ENCODE measurements at places on chromosomes 1 and 21. TPM values are rescaled to one million over a fixed set of nuclear protein-coding genes. Genes with fewer than 3 reads are reported as not detected.
A peak's percentile ranks its signal among the peaks of the same experiment; 100 is the strongest.

POU3F1 gene
- total RNA-seq, result 0.09 TPM

CRYAA gene
- not detected for total RNA-seq

FNBP1L gene
- total RNA-seq, result 57.1 TPM

GRCh38 chr1:40057310-40058030 lies 16.9 kb downstream of the CAP1 start:
- DNase-seq, result no peak

- no peak for DNase-seq
These were observed 146 bp upstream of the ZNF362 start for GRCh38 chr1:33256221-33256470.

- no peak for DNase-seq
These were observed 77.7 kb downstream of the SLC16A1 start for GRCh38 chr1:112878321-112878720.

DNA sequence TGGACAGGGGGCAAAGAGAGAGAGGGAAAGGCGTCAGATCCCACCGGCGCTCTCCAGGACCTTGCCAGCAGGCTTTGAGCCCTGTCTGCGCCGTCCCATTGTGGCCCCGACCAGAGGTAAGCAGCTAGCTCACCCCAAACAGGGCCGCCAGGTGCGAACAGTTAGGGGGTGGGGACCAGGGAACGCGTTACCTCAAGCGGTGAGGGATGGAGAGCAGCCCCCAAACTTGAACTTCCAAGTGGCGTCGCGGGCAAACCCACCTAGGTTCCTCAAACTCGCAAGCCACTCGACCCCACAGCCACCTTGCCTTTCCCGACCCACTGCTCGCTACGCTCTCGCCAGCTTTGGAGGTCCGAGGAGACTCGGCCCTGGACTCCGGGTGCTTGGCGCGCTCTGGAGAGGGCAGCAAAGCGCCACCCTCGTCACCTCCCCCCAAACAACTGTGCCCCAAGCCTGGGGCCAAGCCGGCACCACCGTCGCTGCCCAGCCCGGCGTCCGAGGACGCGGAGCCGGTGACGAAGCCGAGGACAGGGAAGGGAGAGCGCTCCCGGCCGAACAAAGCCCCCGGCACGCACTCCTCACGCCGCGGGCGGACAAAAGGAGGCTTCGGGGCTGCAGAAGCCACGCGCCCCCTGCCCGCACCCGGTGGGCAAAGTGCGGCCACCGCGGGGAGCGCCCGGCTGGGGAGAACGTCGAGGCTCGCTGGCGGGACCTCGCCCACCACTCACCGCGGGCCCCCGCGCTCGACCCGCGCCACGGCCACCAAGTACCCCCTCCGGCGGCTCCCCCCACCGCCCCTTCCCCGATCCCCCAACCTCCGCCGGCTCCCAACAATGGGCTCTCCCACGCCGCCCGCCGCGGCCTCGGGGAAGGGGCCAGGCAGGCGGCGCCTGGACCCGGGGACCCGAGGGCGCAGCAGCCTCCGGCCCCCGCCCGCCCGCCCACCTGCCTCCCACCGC lies 976 bp downstream of the SSBP3 start:
- DNase-seq, result peak; percentile 28

All from mucosa of gallbladder (tissue), 1 donor.